ENCODE measurements at places on chromosomes 12 and 14.

- no peak for DNase-seq
These were observed 41.1 kb downstream of the AREL1 start for GRCh38 chr14:74671789-74672188.

GRCh38 chr12:92030618-92031017 is 115.0 kb downstream of the BTG1 start:
- no peak for DNase-seq

- no peak for DNase-seq
These were observed 2.3 kb upstream of the NOP2 start for GRCh38 chr12:6570264-6570887.

DNA sequence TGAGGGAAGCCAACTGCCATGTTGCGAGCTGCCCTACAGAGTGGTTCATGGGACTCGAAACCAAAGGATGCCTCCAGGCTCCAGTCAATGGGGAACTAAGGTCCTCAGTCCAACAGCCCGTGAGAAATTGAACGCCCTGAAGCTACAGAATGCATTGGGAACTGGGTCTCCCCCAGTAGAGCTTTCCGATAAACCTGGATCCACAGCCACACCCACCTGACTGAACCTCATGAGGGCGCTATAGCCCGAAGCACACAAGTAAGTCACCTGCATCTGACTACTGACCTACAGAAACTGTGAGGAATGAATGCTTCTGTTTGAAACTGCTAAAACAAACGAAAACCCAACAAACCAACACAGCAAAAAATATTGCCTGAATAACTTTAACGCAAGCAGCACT is 1297.7 kb downstream of the AACS start:
- DNase-seq, result no peak

DNA sequence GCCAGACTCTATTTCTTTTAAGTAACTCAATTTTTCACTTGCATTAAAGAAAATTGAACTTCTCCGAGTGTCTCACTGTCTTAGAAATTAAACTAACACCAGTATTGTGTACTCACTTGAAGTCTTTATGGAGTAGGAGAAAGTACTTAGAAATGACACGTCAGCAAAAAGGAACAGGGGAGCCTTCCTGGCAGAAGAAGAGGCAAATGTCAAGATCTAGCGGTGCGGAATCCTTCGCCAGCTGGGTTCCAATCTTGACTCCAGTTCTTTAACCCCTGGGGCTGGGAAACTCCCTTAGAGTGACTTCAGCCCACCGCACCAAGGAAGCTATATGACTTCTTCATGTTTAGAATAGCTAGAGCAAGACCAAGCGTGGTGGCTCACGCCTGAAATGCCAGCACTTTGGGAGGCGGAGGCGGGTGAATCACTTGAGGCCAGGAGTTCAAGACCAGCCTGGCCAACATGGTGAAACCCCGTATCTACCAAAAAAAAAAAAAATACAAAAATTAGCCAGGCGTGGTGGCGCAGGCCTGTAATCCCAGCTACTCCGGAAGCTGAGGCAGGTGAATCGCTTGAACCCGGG is 34.4 kb downstream of the WBP11 start:
- no peak for DNase-seq

- no peak for DNase-seq
These were observed 29.9 kb upstream of the TC2N start for GRCh38 chr14:91897106-91897701.

DNA sequence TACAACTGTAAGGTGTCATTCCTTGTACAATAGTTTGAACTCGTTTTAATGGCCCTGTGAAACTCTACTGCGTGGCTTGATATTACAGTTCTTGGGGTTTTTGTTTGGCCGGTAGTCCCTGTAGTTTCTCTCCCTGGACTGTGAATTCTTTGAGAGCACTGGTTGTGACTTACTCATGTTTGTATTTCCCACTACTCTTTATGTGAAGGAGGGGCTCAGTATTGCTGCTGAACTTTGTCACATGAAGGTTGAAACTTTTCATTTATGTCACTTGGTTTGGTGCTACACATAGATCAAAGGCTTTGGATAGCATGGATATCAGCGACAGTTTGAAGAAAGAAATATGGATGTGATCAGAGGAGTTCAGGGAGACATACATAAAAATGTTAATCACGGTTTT is 1.5 kb upstream of the POU6F1 start:
- no peak for DNase-seq

- DNase-seq, result no peak
These were observed 114.4 kb upstream of the EGLN3 start for GRCh38 chr14:34065236-34065635.

GRCh38 chr14:84247693-84248092 is 1282.3 kb upstream of the FLRT2 start:
- DNase-seq, result no peak

- peak; percentile 99 for DNase-seq
These were observed 7.3 kb downstream of the STAC3 start for GRCh38 chr12:57243521-57244311.

DNA sequence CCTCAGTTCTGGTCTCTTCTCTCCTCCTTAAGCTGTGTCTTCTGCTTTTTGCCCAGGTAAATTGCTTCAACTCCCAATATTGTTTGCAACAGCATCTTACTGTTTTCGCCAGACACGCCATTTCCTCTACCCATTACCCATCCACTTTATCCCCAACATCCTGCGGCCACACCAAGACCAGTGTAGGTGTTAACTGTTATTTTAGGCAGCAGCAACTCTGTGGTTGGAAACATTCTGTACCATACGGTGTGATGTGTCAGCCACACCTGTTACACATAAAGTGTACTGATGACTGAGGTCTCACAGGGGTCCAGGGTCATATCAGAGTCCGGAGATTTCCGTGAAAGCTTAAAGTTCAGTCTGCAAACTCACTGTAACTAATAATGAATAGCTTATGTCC is 21.8 kb upstream of the KLRD1 start:
- no peak for DNase-seq

DNA sequence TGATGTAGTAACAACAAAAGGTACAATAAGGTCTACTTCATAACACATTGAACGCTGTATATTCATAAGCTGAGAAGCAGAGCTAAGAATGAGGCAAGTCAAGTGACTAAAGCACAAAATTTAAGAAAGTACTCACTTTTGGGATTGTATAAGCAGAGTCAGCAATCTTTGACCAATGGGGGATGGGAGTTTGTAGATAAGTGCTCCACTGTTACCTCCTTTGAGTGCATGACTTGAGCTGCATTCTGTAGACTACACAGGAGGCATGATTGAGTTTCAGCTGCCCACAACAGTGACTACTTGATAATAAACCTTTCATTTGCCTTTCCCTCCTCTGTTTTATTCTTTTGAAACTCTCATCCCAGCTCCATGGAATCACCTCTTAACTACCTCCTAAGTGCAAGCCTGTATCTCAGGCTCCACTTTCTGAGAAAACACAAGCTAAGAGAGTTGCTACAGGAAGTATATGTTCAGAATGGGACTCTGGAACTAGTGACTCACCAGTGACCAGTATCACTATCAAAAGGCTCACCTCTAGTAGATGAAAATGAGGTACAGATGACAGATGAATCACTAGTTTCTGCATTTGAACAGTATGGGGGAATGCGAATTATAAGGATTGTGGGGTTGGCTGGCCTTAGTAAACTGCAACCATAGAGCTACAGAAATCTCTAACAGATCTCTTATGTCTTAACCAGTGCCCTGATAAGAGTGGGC is 49.2 kb downstream of the SLC35F4 start:
- no peak for DNase-seq

DNA sequence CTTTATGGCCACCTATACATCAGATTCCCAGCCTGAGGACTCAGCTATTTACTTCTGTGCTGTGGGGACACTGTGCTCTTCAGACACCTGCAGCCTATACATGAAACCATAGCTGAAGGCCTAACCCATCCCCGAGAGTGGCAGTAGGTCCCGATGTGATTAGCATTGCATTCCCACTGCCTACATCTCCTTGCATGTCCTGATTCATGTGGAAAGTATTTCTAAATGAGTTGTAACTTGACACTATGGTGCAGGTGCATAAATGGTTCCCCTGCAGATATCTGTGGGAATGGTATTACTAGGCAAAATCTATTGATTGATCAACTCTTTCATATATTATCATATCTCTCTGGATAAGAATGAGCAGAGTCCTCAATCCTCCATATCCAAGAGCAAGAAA is 433.5 kb downstream of the DAD1 start:
- no peak for DNase-seq
